Activated CD4-positive, alpha-beta T cell treated with anti-CD3 and anti-CD28 coated beads, Interleukin-2, amount 50 U/mL, for 1 hour (primary cell): ENCODE measurements at places on chromosomes 3 and 15.

GRCh38 chr3:43883729-43884396 is 193.1 kb downstream of the ABHD5 start:
- DNase-seq = no peak

- peak; percentile 6 for DNase-seq
These were observed 216.9 kb downstream of the IGSF11 start for GRCh38 chr3:118817748-118818165.

GRCh38 chr3:194618858-194619608 is 14.2 kb downstream of the TMEM44 start:
- no peak for DNase-seq

DNA sequence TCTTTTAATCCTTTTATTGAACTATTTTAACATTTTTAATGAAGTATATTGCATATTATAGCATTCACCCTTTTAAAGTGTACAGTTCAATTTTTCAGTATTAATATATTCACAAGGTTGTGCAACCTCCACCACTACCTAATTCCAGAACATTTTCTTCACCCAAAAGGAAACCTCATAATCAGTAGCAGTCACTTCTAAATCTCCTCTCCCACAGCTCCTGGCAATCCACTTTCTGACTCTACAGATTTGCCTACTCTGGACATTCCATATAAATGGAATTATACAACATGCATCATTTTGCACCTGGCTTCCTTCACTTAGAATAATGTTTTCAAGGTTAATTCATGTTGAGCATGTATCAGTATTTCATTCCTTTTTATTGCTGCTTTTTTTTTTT is 55.0 kb upstream of the HRH1 start:
- DNase-seq = no peak

DNA sequence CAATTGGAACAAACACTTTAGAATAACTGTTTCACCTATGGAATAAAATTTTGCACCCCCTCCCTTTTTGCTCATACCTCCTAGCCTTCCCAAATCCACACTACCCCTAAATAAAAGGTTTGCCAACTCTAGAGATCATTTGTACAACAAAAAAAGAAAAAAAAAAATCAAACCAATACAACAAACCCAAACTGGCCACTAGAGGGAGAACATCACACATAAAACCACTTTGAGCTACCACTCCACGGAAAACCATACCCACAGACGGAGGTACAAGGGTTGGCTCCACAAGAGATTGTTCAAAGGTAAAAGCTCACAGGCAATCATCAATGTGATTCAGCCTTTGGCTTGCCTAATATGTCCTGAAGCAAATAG is 47.6 kb downstream of the SETMAR start:
- DNase-seq = peak; percentile 24

GRCh38 chr3:13657660-13658435 is 108.9 kb downstream of the FBLN2 start:
- DNase-seq = peak; percentile 73

DNA sequence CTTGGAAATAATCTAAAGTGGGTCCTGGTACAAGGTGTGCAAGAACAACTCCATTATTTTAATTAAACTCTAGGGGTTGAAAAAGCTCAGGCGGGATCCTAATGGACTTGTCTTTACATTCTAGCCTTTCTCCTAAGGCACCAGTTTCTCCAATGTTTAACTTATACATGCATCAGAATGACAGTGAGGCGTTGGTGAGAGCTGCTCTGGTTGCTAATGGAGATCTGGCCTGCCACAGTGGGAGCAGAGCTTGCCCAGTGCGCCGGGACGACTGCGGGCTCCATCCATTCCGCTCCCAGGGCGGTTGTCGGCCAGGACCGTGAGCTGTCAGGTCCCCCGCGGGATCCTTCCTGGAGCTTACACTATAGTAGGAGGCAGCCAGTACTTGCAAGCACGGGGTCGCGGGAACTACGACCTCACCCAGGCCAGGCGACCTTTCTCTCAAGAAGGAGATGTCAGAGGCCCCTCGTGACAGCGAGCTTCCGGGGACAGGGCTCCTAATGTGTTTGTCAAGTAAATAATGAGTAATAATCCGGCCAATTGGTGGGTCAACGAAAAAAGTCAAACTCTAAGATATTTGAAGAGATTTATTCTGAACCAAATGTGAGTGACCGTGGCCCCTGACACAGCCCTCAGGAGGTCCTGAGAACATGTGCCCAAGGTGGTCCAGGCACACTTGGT is 991 bp upstream of the HIGD1A start:
- DNase-seq = no peak

GRCh38 chr3:29185706-29186105 is 95.2 kb upstream of the RBMS3 start:
- no peak for DNase-seq

- no peak for DNase-seq
These were observed 749.7 kb upstream of the ARPP21 start for GRCh38 chr3:34889641-34890040.

DNA sequence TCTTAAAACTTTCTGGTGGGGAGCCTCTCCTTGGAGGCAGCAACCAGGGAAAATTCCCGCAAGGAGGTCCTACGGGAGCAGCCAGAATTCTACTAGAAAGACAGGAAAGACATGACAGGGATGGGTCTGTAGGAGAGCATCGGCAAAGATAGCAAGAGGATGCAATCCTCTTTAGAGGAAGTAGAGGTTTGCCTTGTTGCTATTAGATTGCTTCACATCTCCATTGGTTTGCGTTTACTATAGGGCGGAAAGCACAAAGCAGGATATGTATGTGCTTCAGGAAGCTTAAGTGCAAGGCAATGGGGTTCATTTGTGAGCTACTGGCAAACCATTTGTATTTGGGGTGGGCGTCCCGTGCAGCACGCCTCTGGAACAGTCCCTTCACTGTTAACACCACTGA is 193.0 kb downstream of the RORA start:
- DNase-seq = no peak

GRCh38 chr15:74843891-74844299 is 939 bp upstream of the ULK3 start:
- DNase-seq = no peak

- no peak for DNase-seq
These were observed 278.7 kb downstream of the ERC2 start for GRCh38 chr3:56189536-56189935.

GRCh38 chr15:89758981-89759380 is 7.9 kb upstream of the MESP1 start:
- no peak for DNase-seq
